ENCODE measurements at places on chromosomes 1 and 21.

DNA sequence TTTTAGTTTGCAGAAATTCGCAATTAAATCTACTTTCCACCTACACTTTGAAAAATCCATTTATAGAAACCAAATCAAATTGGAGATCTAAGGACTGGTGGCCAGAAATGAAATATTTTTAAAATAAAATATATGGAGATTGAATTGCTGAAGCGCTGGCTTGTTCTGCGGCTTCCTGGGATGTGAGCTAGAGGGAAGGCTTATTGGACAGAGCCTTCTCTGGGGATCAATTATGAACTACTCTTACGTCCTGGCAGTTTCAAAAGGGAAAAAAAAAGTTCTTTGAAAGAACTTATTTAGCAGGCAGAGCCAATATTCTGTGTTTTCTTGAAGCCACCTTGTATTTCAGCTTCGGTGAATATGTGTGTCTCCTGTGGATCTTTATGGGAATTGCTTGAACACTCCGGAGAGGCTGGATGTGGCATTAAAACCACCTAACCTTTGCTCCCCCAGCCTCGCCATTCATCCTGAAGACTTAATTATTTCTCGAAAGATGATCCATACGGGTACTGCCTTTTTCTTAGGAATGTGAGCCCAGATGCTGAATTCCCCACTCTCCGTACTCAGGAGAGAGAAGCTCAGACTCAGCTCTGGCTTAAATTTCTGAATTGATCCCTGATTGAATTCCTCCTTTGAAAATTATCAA is 478.9 kb upstream of the VAMP3 start:
- no peak for DNase-seq

DNA sequence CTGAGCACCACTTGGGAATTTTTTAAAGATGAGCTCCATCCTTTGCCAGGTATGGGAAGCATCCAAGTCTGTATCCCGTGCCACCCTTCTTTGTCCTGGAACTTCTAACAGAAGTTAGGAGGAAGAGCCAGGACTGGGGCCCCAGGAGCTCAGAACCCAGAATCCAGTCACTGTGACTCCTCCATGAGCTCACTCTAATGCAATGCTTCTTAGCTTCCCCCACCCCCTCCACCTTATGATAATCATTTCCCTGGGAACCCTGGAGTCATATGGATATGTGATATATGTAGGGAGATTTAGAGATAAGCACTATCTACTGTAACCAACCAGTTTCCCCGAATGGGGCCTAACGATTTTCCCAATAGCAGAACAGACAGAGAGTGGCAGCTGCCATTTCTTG is 758 bp upstream of the SPRR5 start:
- DNase-seq: no peak

DNA sequence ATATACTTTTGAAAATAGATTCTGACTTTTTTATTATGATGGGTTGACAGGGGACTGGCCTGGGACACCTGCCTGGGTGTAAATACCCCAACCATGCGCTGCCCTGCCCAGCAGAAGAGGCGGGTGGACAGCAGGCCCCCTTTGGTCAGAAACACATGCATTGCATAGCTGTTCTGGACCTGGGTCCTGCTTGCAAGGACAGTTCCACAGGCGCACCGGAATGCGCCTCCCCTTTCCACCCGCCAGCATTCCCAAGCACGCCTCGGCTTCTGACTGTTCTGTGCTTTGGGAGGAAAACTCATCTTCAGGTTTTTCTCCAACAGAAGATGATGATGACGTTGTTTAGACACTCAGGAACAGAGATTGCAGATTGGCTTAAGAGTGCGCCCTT is 428 bp upstream of the ZNF678 start:
- DNase-seq: no peak

DNA sequence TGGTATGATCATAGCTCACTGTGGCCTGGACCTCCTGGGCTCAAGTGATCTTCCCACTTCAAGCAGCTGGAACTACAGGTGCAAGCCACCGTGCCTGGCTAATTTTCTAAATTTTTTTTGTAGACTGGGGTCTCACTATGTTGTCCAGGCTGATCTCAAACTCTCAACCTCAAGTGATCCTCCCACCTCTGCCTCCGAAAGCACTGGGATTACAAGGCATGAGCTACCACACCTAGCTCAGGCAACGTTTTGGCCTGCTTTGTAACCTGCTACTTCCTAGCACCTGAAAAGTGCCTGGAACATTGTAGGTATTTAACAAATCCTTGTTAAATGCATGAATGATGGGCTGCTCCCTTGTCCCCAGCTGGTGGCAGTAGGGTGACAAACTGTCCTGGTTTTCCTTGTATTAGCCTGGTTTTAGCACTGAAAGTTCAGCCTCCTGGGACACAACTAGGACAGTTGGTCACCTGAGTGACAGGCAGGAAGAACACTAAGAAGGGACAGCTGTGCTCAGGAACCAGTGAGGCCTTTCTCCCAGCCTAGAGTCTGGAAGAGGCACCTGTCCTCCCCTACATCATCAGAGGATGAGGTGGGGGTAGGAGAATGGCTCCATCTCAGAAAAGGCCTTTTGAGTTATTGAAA is 88.5 kb upstream of the CD34 start:
- no peak for DNase-seq

GRCh38 chr1:218345673-218346390 is 696 bp downstream of the TGFB2 start:
- DNase-seq: peak; percentile 48

DNA sequence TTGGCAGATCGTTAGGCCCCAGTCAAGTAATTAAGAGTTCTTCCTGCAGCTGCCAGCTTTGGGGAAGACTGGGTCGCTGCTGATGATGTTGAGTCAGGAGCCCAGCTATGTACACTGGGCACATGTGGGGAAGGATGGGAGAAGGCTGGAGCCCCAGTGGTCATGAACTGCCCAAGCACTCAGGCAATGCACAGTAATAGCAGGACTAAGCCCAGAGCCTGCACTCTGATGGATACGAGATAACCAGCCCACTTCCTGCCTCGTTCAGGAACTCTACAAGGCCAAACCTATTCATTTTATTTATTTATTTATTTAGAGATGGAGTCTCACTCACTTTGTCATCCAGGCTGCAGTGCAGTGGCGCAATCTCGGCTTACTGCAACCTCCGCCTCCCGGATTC is 81.1 kb upstream of the BTG3 start:
- DNase-seq: no peak

- no peak for DNase-seq
These were observed 9.2 kb downstream of the SRSF4 start for GRCh38 chr1:29172415-29172939.

- no peak for DNase-seq
These were observed 67.1 kb downstream of the FOXJ3 start for GRCh38 chr1:42267904-42268303.

Data from DMS 273 treated with DMSO at 0.1 percent for 48 hours (cell line).